ENCODE measurements at places on chromosomes 5 and 9.

- peaks cover 3% of the 10 kb centered on the region for H3K4me1 ChIP-seq
- H3K36me3 ChIP-seq, result peaks cover 2% of the 10 kb centered on the region
- no peak overlapping the region for H3K27ac ChIP-seq
- H3K4me3 ChIP-seq, result no peak overlapping the region
Measured at GRCh38 chr9:116157436-116158138, 4.0 kb downstream of the PAPPA start.

DNA sequence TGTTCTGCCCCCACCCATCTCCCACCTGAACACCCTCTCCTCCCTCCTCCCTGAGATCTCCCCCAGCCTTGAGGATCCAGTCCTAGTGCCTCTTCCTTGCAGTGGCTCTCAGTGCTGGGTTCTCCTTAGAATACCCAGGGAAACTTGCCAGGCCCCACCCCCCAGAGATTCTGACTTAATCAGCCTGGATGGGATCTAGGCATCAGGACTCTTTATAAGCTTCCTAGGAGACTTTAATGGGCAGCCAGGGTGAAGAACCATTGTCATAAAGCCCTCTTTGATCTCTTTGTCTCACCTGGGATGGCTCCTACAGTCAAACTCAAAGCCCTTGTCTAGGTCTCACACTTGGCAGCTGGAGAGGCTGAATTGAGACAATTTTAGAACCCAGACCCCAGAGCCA is 8.6 kb upstream of the GLIS3 start:
- peaks cover 16% of the 10 kb centered on the region for H3K27me3 ChIP-seq
- no peak overlapping the region for H3K4me3 ChIP-seq
- H3K27ac ChIP-seq, result no peak overlapping the region
- H3K4me1 ChIP-seq, result no peaks in the 10 kb centered on the region
- no peaks in the 10 kb centered on the region for H3K36me3 ChIP-seq

DNA sequence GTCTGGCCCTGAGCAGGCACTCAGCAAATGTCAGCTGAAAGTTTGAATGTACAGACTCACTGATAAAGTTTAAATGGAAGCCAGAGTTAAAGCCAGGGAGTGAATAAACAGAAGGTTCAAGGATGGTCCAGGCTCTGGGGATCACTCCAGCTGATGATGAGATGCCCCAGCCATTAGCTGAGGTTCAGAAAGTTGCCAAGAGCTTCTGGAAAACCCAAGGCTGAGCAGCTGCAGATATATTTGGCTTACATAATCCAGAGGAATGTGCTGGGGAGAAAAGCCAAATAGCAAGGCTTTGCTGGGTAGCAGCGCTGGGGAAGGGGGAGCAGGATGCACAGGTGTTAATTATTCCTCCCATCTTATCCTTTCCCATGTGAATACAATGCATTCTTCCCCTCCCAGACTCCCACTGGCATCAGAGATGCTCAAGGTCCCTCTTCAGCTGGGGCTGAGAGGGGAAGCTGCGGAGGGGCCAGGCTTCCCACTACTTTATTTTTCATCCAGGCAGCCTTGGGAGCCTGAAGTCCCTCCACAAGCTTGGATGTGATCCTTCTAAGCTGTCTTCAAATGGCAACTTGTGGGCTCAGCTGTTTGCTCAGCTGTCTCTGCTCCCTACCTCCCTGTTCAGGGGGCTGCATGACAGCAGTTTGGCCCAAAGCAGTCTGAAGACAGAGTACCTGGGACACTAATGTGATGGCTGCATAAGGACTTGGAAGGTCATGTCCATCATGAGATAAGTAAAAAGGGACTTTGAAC is 341.2 kb downstream of the TRIM32 start:
- no peaks in the 10 kb centered on the region for H3K36me3 ChIP-seq
- no peaks in the 10 kb centered on the region for H3K4me1 ChIP-seq
- DNase-seq, result no peak

- H3K4me3 ChIP-seq, result no peak overlapping the region
- H3K36me3 ChIP-seq, result no peaks in the 10 kb centered on the region
- no peak for DNase-seq
- H3K27me3 ChIP-seq, result no peaks in the 10 kb centered on the region
Measured at GRCh38 chr5:24681106-24681505, 36.3 kb upstream of the CDH10 start.

- DNase-seq, result no peak
- H3K36me3 ChIP-seq, result peaks cover 3% of the 10 kb centered on the region
Measured at GRCh38 chr9:126791406-126792230, 13.2 kb upstream of the ZBTB43 start.

DNA sequence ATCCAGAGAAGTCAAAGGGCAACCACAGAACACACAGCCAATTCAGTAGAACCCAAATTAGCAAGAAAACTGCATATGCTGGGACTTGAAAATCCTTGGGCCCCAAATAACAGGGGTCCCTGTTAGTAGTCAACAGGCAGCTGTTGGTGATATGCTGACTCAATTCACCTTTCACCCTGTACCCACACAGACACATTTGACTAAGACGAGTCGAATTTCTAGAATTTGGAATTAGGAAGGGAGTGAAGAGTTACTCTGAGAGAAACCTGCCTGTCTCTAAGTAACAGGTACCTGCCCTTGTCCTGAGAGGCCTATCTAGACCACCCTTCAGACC is 821 bp upstream of the VCP start:
- no peaks in the 10 kb centered on the region for H3K27me3 ChIP-seq
- peaks cover 23% of the 10 kb centered on the region for H3K4me1 ChIP-seq
- H3K27ac ChIP-seq, result peak overlapping the region; percentile 86
- H3K4me3 ChIP-seq, result peak overlapping the region; percentile 85

- H3K27ac ChIP-seq, result peak overlapping the region; percentile 92
- peak overlapping the region; percentile 73 for H3K4me3 ChIP-seq
- no peaks in the 10 kb centered on the region for H3K36me3 ChIP-seq
- H3K4me1 ChIP-seq, result peaks cover 54% of the 10 kb centered on the region
- DNase-seq, result no peak
Measured at GRCh38 chr5:14173377-14174229, 30.5 kb downstream of the TRIO start.

DNA sequence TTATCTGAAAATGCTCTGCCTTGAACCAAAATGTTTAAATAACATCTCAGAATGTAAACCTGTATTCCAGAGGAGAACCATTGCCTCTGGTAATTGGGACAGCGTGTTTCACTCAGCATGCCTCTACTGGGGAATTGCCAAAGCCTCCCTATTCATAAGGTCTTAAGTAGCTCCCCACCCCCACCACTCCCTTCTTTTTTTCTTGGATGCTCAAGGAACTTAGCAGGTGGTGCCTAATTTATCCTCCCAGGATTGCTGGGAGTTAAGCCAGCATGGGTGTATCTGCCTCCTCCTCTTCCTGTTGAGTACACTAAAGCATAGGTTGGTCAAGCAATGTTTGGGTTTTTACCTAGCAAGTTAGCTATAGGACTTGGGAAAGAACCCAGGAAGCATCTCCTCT is 220.2 kb downstream of the DMAC1 start:
- DNase-seq, result no peak
- no peak overlapping the region for H3K4me3 ChIP-seq
- H3K4me1 ChIP-seq, result no peaks in the 10 kb centered on the region
- peaks cover 2% of the 10 kb centered on the region for H3K27me3 ChIP-seq
- H3K27ac ChIP-seq, result no peak overlapping the region

- peak overlapping the region; percentile 56 for H3K27ac ChIP-seq
- peaks cover 38% of the 10 kb centered on the region for H3K4me1 ChIP-seq
- H3K36me3 ChIP-seq, result peaks cover 2% of the 10 kb centered on the region
Measured at GRCh38 chr5:179762079-179762780, 29.6 kb downstream of the MAML1 start.

GRCh38 chr5:10990634-10991033 is 229.6 kb upstream of the DAP start:
- no peak for DNase-seq
- no peak overlapping the region for H3K4me3 ChIP-seq
- H3K4me1 ChIP-seq, result peaks cover 8% of the 10 kb centered on the region
- peaks cover 23% of the 10 kb centered on the region for H3K27me3 ChIP-seq
- no peaks in the 10 kb centered on the region for H3K36me3 ChIP-seq
- H3K27ac ChIP-seq, result no peak overlapping the region

- no peak overlapping the region for H3K27ac ChIP-seq
- H3K4me3 ChIP-seq, result no peak overlapping the region
- DNase-seq, result no peak
Measured at GRCh38 chr5:24347158-24347557, 297.6 kb downstream of the CDH10 start.

GRCh38 chr9:112939418-112939817 is 48.7 kb upstream of the SLC46A2 start:
- H3K27ac ChIP-seq, result no peak overlapping the region
- H3K4me3 ChIP-seq, result no peak overlapping the region
- H3K4me1 ChIP-seq, result no peaks in the 10 kb centered on the region
- no peak for DNase-seq

DNA sequence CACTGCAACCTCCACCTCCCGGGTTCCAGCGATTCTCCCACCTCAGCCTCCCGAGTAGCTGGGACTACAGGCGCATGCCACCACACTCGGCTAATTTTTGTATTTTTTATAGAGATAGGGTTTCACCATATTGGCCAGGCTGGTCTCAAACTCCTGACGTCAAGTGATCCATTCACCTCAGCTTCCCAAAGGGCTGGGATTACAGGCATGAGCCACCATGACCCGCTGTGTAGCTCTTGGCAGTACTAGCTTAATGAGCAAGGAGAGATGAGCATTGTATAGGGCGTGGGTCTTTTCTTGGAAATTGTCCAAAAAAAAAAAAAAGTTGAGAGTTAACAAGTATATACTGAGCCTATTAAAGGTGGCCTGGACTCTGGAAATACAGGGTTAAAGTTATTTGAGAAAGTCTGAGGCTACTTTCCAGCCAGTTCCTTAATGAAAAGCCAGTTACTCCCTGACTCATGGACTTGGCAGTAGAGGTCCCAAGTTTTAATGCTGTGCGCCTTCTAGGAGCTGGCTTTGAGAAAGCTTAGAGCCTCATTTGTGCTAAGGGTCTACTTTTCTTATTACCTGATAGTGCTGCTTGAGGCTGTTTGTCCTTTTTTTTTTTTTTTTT is 4.2 kb upstream of the FGF18 start:
- peaks cover 11% of the 10 kb centered on the region for H3K36me3 ChIP-seq
- DNase-seq, result no peak
- H3K4me3 ChIP-seq, result no peak overlapping the region
- H3K4me1 ChIP-seq, result peaks cover 5% of the 10 kb centered on the region

GRCh38 chr5:130652176-130652575 is 512.9 kb downstream of the HINT1 start:
- peaks cover 1% of the 10 kb centered on the region for H3K27me3 ChIP-seq
- H3K27ac ChIP-seq, result no peak overlapping the region
- DNase-seq, result no peak
- H3K36me3 ChIP-seq, result no peaks in the 10 kb centered on the region
- H3K4me1 ChIP-seq, result no peaks in the 10 kb centered on the region

DNA sequence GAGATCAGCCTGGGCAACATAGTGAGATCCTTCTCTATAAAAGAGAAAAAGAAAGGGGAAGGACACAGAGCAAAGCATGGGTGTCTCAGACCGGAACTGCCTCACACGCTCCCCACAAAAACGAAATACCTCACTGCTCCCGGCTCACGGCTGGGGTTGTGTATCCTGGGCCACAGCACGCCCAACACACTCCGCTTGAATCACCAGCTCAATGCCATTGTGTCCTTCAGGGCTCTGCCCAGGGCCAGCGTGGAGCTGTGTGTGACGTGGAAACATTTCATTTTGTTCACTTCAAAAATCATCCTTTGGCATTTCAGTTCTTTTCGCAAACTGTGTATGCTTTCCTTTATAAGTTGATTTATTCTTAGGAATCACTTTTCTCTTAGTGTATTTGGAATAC is 279.5 kb downstream of the IRX1 start:
- DNase-seq, result no peak
- no peaks in the 10 kb centered on the region for H3K27me3 ChIP-seq
- H3K4me3 ChIP-seq, result no peak overlapping the region
- H3K36me3 ChIP-seq, result no peaks in the 10 kb centered on the region
- H3K4me1 ChIP-seq, result no peaks in the 10 kb centered on the region
